IMR-90 (cell line): ENCODE measurements at places on chromosomes 11 and 22. TPM values are rescaled to one million over a fixed set of nuclear protein-coding genes. Genes with fewer than 3 reads are reported as not detected.

Gene AIP
- 91.4 and 95.5 TPM in 2 replicates for total RNA-seq

Gene MAPK8IP2
- total RNA-seq = under 0.01 TPM in 2 replicates

Gene GGT1
- total RNA-seq = 1.7 and 3.4 TPM in 2 replicates

Gene OR9Q1
- not detected in 2 replicates for total RNA-seq

Gene MCHR1
- 1.4 and 1.7 TPM in 2 replicates for total RNA-seq

Gene PSMA1
- 194 and 219 TPM in 2 replicates for total RNA-seq

Gene SCARF2
- total RNA-seq = 3.4 and 4.2 TPM in 2 replicates

Gene MUC2
- total RNA-seq = not detected in 2 replicates

Gene CATSPER1
- 0.18 and 0.28 TPM in 2 replicates for total RNA-seq

Gene BSCL2
- total RNA-seq = 19.4 and 26.2 TPM in 2 replicates

DNA sequence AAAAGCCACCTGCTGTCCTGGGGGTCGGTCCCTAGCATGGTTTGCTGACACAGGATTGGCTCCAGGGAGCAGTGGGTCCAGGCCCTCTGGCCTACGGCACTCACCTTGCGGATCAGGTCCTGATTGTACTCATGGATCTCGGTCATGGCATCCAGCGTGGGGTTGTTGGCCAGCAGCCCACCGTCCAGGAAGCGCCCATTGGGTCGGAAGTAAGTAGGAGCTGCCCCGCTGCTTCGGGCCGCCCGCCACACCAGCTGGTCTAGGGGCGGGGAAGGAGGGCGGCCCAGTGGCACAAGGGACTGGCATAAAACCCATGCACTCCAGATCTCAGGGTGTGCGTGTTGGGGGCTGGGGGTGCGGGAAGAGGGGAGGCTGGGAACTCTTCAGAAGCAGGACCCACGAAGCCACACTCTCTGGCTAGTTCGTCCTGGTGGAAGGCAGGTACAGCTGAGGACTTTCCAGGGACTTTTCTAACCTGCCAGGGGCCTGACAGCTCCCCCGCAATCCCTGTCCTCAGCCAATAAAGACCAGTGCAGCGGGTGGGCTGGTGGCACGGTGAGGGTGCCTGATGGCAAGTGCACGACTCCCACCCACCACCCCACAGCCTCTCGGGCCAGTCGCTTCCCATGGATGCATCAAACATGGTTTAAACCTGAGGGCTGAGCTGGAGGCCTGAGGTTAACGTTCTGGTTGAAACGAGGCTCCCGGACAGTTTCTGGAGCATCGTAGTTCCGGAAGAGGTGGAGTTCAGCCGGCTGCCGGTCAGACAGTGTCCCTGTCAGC, 5.1 kb upstream of the BAIAP2L2 start:
- no peak for DNase-seq

GRCh38 chr22:42962295-42963230, 52.4 kb downstream of the PACSIN2 start:
- DNase-seq = peak; percentile 47

DNA sequence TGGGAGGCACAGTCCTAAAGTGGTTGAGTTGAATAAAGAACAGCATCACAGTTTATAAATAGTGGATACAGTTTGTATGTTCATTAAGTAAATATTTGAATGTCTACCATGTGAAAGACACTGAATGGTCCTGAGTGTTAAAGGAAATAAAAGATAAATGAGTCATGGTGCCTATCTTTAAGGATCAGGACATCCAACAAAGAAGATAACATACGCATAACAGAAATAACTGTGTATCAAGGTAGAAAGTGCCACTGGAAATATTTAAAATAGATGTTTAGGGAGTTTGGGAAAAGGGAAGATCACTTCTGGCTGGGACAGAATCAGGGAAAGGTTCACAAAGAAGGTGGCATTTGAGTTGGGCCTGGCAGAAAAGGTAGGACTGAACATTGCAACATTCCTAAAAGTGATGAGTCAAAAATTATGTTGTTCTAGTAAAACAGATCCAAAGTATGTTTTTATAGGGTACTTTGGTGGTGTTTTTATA, 41.5 kb downstream of the CSTPP1 start:
- DNase-seq = peak; percentile 52

- DNase-seq = no peak
Observed at GRCh38 chr22:20108757-20109230, 7.1 kb upstream of the RANBP1 start.

DNA sequence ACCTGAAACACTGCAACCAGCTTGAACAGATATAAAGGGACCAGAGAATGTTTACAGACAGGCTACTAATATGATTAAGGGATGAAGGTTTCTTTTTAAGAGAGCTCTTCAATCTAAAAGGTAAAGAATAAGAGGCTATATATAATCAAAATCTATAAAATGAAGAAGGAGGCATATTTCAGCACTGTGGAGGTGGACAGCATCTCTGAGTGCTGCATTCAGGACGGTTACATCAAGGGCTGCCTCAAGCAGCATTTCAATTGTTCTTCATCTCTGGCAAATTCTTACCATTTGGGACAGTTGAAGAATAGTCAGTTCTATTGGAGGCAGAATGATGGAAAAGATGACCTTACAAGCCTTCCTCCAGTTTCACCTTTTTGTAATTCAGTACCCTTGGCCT, 139.6 kb upstream of the LMO1 start:
- peak; percentile 20 for DNase-seq

DNA sequence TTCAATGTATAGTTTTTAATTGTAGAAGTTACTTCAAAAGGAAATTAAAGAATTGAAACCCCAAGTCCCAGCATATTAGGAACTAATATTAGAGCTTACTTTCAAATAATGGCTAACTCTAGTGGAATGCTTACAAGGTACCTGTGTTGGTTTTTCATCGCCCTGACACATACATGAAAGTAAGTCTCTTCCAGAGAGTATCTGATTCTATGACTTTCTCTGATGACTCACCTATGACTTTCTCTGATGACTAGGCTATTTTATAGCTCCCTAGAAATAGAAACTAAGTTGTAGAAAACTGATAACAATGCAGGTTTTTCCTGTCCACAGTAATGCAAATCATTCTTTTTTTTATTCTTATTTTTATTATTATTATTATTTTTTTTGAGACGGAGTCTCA, 33.6 kb upstream of the MMP7 start:
- DNase-seq = peak; percentile 88

DNA sequence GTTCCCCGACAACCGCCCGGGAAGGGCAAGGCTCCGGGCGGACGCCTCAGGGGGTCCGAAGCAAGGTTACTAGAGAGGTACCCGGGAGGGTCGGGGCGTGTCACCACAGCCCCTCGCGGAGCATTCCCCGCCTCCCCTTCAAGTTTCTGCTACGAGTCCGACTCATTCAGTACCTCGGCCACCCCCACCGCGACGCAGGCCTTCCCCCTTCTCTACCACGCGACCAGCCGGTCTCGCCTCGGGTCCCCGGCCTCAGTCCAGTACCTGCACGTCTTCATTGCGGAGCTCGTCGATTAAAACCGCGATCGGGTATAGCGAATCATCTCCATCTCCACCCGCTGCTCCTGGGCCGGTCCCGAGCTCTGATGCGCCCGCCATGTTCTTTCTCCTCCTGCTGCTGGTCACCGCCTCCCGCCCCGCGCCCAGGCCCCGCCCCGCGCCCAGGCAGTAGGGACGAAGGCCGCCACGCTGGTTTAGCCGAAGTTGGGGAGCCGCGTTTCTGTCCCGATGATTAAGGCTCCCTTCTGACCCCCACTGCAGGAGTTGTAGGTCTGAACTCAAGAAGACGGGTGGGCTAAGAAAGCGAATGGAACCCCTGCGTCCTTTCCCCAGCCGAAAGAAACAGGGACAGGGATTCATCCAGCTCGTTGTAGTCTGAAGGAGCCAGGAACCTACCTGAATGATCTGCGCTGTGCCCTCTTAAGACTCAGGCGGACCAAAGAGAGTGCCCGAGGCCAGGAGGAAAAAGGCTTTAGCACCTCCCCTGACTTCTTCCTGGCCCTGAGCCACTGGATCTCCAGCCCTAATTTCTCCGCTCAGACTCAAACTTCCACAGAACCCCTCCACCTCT, at the start of gene PPP2R1B:
PPP2R1B (minus strand) TSS at position 406 of the 850 bp plus-strand sequence; CDS start at position 378, 28 bp downstream.
- DNase-seq = peak; percentile 44

DNA sequence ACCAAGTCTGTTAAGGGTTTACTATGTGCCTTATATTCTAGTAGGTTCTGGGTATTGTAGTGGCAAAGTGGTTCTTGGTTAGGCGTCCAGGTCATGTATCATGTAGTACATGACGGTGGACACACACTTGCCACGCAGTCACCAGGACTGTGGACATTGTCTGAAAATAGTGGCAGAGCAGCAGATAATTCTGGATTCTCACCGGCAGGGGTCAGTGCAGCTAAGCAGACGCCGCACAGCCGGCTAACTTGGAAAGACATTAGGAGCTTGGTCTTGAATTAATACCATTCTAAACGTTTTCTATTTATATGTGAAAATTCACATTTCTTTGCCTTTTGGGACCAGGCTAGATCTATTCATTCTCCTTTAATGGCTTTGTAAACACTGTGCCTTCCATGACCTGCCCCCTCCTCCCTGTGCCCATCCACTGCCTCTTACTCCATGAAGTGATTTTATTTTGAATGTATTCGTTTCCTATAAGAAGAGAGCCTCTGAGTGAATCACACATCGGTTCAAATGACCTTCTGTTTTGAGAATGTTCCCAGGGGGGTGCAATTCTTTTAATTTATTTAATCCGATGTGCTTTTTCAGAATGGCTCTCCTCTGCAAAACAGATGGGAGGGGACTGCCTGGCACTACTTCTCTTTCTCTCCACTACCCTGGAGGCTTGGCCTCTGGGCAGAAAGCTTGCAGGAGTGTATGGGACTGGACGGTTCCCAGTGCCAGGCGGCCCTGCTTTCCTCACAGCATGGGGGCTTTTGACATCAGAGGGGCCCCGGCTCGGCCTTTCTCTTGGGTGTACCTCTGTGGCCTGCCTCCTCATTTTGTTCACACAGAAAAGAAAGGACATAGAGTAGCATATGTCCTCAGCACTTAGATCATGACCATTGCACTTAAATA, 378.0 kb downstream of the NTM start:
- DNase-seq = peak; percentile 79

DNA sequence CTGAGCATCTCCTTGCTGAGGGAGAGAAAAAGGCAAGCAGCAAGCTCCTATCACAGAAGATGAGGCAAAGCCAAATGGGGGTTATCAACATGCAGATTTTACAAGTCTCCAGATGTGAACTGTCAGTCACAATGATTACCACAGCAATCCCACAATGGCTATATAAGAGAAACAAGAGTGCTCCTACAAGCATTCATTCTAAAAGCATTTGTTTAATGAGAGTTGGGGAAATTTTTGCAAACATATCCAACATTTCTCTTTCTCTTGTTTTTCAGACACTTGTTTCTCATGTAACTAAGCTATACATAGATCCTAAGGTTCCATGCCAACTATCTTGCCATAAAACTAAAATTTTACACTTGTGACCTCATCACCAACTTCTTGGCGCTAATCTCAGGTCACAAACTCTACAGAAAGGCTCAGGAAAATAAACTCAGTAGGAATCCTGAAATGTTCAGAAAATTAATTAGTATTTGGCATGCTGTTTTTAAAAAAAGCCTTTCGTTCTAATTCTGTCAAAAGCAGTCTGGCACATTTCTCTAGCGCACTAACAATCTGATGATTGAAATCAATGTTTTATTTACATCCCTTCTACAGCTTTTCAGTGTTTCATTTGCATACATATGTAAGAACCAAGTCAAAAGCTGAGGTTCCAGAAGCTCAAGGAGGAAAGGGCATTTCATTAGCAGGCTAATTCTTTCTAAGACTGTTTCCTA, 199.5 kb downstream of the TTC28 start:
- DNase-seq = peak; percentile 27

DNA sequence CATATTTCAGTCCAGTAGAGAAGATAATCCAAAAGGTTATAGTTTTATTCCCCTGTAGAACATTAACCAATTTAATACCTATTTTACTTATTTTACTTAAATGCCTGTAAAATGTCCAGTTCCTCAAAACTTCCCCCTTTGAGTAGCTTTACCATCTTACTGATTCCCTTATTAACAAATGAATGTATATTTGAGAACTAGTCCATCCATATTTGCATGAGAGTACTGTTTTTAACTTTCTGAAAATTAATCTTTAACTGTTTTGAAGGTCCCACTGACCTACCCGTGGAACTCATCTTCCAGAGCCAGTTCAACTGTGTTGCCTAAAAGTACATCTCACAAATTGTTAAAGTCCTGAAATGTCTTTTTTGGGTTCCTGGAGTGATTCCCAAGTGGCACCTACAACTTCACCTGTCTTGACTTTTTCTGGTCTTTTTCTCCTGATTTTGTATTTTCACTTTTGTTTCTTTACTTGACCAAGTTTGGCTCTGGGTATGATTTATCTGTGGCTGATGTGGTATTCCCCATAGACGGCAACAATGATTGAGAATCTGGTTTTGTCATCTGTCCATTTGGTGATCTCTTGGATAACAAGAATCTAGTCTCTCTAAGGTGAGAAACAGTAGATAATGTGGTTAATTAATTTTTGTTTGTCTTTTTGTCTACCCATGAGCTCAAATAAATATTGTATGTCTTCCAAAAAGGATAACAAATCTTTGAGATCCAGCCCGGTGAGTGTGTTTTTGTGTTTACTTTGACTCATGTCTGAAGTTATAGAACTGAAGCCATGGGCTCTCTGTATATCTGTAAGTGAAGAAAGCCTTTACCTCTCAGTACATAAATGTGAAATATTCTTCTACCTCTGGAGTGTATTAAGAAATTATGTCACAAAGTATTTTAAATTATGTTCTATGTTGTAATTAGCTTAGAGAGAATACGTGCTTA, 174.2 kb downstream of the ETS1 start:
- DNase-seq = peak; percentile 74

GRCh38 chr11:130574740-130575139, 126.3 kb downstream of the ADAMTS15 start:
- no peak for DNase-seq

GRCh38 chr11:36361901-36362391, 65.9 kb downstream of the PRR5L start:
- peak; percentile 85 for DNase-seq

GRCh38 chr11:3796801-3797328, 489 bp downstream of the NUP98 start:
- DNase-seq = no peak

DNA sequence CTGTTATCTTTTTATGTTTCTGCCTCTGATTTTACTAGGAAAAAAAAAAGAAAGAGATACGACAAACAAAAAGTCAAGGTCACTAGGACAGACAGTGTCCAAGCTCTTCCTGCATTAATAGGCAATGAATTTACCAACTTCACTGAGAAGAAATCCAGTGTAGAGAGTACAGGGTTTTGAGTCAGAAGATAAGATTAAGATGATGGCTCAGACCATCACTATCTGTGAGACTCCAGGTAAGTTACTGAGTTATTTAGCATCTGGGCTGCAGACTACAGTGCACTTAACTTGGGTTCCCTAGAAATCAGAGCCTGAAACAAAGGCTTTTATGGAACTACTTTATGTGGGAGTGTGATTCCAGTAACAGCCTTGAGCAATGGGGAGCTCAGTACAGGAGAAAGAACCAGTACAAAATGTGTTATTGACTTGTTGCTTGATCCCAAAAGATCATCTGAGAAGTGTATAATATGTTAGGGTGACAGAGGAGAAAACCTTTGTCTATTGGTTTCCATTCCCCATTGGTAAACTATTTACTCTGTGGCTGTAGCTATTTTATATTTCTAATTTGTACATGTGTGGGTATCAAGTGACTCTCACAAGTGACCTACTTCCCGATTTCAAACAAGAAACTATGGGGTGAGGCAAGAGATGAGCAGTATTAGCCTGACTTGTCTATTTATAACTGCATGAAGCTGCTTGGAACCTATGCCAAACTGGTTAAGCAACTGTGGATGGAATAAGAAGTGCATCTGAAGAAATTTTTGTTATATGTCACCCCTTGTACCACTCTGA, 395.8 kb downstream of the RAB38 start:
- no peak for DNase-seq

GRCh38 chr22:40504285-40505249, 132.0 kb downstream of the MRTFA start:
- DNase-seq = no peak
